ENCODE measurements at places on chromosomes 2 and 18.

- peak; percentile 50 for DNase-seq
These were observed 2.1 kb upstream of the SPIRE1 start for GRCh38 chr18:12659904-12660605.

DNA sequence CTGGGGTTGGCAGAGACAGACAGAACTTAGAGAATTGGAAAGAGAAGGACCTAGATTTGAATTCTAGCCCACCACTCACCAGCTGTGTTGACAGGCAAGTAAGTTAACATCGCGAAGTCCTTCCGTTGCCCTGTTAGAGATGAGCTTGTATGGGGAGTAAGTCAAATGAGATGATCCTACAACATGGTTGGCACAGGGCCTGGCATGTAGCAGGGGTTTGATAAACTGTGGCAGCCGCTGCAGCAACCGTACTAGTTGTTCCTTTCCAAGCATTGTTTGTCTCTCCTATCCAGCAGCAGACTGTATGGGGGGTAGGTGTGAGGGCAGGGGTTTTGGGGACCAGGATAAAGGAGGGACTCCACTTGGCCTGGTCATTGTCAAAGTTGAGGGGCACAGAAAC is 16.0 kb downstream of the TET3 start:
- no peak for DNase-seq

- peak; percentile 31 for DNase-seq
These were observed 7.0 kb downstream of the CTIF start for GRCh38 chr18:48545757-48546321.

GRCh38 chr2:36266536-36267121 is 88.9 kb upstream of the CRIM1 start:
- DNase-seq, result no peak

DNA sequence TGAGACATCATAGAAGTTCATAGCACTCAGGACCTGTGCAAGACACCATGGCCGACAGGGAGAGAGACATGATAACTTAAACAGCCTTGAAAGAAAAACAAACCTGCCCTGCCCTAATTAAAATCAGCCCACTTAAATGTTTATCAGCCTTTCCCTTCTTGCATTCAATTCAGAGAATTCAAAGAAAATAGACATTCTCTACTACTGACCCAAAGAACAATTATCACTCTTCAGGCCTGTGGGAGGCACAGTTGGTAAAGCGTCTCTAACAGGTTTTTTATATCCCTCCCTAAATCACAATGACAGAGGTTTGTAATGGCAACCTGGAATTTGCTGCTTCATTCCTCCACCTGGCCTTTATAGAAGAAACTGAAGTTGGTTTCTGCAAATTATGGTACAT is 1.7 kb downstream of the CDK15 start:
- DNase-seq, result no peak

- no peak for DNase-seq
These were observed 181.3 kb downstream of the INHBB start for GRCh38 chr2:120526997-120527945.

DNA sequence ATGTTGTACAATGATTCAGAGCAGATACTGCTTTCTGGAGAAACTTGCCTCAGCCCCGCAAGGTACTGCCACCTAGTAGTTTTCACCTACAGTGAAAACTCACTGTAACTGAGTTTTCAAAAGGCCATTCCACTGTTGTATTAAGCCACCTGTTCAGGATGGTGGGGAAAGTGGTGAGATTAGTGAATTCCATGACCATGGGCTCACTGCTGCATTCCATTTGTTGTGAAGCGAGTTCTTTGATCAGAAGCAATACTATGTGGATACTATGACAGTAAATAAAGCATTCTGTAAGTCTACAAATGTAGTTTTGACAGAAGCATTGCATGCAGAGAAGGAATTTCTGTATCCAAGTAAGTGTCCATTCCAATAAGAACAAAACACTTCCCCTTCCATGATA is 113.6 kb downstream of the LAMA3 start:
- no peak for DNase-seq

- peak; percentile 37 for DNase-seq
These were observed 53.6 kb upstream of the SLC14A1 start for GRCh38 chr18:45670281-45670962.

DNA sequence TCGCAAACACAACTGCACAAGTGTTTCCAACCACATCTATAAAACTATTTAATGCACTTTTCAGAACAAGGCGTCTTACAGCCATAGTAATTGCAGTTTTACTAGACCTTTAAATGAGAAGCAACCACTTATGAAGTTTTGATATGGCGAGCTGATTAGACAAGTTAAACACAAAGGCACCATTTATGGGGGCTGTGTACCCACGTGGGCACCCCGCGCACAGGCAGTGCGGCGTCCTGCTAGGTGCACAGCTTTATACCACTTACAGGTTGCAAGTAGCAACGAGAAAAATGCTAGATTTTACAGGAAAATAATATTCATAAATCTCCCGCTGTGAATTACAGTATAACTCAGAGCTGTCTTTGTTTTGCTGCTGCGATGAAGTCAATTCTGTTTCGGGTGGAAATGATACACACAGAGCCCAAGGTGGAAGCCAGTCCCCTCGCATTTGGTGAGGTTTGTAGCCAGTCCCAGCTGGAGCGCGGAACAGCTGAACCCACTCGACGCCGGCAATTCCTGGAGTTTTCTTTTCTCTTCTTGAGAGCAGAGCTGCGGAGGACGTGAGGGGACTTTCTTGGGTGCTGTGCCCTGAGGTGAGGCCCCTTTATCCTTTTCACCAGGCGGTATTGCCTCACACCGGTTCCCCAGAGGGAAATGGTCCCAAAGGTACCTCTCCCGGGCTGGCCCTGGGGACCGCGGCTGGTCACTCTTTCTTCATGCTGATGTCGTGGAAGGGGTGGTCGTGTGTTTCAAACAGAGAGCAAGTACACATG is 76.7 kb downstream of the PTGR3 start:
- DNase-seq, result no peak

DNA sequence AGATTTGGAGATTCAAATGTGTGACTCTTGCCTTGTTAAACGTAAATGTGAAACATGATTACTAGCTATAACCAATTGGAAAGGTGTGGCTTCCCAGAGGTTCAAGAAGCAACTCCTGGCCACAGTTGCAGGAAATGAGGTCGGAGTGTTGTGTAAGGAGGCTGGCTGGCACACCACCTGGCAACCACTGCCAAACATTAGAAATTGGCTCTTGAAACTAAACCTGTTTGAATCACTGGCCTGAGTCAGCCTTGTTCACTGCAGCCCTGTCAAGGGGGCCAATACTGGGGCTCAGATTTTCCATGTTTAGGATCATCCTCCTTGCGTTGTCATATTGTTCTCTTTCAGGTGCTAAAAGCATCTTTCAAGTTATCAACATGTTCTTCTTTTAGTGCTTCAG is 206.3 kb downstream of the ARL6IP6 start:
- peak; percentile 74 for DNase-seq

DNA sequence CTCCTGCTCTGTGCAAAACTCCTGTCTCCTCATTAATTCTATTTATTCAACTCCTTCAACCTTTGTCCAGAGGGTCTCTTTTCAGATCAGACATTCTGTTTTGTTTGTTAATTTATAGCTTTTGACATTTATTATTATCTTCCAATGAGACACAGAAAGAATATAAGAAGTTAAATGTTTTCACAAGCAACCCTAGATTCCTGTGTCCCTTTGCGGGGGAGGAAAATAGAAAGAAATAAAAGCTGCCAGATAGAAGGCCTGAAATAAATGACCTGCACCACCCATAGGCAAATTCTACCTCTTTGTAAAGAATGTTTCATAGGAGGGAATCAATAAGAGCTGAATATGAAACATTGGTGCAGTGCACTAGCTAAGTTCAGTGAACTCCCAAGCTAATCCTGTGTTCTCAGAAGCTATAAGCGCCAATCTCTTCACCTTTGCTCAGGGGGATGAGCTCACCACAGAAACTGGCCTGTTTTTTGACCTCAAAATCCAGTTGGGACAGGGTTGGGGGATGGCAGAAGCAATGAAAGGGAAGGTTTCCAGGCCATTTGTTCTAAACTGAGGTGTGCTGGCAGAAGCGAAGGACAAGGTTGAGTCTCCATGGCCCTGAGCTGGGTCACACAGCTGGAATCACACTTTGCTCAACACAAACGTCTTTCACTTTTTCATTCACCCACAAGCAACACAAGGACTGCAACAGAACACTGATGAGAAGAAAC is 258.6 kb downstream of the NRXN1 start:
- no peak for DNase-seq

- DNase-seq, result peak; percentile 75
These were observed at the start of gene AGPS for GRCh38 chr2:177392373-177393202. AGPS (plus strand) TSS chr2:177392773; CDS start chr2:177392790, 17 bp downstream.

DNA sequence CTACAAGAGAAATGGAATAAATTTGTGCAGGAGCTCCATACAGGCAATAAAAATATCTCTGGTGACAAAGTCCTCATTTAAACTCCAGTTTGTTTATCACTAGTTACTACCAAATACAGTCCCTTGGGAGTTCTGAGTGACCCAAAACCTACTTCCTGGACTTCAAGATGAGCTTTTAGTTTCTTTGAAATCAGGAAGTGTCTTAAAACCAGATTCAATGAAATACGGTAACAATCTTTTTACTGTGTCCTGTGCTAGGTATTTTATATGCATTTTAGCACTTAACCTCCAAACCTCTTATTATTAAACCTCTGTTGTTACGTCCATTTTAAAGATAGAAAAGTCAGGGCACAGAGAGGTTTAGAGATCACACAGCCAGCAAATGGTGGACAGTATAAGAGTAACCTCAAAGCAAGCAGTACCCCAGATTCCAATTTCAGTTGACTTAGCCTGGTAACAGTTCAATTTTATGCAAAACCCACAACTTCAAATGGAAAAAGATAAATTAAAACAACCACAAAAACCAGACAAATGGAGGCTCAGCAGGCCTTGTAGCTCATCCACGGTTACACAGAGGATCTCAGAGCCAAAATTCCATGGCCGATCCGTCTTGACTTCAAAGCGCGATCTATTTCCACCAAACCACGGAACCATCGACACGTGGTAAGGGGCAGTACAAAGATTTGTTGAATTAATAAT is 1.3 kb upstream of the KCMF1 start:
- peak; percentile 33 for DNase-seq

DNA sequence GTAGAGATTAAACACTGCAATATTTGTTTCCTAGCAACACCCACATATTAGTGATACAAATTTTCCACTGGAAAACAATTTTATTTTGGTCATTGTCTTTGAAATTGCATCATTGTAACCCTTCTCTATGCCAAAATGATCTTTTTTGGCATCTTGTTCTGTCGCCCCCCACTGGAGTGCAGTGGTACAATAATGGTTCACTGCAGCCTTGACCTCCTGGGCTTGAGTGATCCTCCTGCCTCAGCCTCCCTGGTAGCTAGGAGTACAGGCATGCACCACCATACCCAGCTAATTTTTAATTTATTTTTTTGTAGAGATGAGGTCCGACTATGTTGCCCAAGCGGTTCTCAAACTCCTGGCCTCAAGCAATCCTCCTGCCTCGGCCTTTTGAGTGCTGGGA is 117.4 kb downstream of the PIK3C3 start:
- no peak for DNase-seq

DNA sequence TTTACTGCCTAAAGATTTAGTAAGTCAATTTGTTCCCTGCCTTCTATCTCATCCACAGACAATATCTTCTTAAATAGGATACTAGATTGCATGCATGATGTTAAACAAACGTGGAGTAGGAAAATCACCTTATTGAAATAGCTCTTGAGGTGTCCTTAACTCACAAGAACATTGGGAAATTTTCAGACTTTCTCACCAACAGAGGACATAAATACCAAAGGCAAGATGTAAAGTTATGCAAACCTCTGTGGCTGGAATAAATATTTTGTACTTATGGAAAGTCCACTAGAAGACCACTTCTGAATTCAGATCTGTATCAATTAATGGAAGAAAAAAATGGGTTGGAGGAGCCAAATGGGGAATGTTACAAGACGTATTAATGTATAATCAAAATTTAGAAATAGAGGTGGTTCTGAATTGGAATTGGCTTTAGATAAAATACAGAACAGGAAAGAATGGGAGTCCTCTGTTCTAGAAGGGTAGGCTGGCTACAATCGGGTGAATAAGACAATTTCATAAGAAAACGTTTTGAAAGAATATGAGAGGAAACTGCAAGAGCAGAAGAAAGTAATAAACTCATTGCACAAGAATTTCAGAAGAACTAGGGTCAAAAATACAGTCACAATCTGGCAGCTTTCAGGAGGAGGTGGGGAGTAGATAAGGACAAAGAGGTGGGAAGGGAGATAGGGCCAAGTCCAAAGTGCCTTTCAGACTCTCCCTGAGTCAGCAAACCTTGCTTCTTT is 69.3 kb upstream of the FN1 start:
- DNase-seq, result peak; percentile 23

GRCh38 chr18:40035966-40036365 is 1919.1 kb upstream of the PIK3C3 start:
- DNase-seq, result no peak

DNA sequence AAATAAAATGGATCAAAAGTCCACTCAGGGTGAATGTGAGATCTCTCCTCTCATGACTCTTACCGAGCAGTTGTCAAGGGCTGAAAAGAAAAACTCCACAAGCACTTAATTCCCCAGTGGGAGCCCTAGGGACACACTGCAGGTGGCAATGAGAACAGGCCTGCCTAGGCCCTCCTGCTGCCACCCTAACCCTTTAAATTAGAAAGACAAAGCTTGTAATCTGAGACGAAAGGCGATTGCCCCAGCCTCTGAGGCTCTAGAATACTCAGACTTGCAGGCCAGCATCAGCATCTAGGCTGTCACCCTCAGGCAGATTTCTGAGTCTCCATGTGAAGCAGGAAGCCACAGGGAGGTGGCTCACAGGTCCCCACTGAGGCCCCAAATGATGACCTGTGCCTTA is 457.0 kb upstream of the MYT1L start:
- DNase-seq, result no peak

DNA sequence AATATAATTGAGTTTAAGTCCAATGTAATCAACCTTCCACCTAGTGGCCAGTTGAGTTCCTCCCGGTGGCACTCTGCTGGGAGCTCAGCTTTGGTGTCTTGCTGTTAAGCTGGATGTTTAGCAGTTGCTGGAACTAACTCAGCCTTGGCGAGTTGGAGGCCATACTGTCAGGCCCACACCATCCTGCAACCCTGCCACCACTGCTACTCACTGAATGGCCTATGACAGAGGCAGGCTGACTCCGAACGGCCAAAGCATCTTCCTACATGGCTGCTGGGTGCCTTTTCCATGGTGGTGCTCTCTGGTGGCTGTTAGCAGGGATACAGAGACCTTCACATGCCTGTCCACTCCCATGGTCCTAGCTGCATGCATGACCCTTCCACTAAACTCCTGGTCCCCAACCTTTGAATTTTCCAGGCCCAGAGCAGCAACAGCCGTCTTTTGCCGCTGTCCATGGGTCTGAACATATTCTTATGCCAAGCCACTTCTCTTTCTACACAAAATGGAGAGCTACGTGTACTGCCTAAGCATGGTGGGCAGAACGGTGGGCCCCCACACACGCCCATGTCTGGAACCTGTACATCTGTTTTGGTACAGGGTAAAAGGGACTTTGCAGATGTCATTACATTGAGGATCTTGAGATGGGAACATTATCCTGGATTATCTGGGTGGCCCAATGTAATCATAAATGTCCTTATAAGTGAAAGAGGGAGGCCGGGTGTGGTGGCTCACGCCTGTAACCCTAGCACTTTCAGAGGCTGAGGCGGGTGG is 15.0 kb upstream of the TRAF3IP1 start:
- no peak for DNase-seq

Data from HT1080 (cell line).